ENCODE measurements at places on chromosomes 2 and 18.

DNA sequence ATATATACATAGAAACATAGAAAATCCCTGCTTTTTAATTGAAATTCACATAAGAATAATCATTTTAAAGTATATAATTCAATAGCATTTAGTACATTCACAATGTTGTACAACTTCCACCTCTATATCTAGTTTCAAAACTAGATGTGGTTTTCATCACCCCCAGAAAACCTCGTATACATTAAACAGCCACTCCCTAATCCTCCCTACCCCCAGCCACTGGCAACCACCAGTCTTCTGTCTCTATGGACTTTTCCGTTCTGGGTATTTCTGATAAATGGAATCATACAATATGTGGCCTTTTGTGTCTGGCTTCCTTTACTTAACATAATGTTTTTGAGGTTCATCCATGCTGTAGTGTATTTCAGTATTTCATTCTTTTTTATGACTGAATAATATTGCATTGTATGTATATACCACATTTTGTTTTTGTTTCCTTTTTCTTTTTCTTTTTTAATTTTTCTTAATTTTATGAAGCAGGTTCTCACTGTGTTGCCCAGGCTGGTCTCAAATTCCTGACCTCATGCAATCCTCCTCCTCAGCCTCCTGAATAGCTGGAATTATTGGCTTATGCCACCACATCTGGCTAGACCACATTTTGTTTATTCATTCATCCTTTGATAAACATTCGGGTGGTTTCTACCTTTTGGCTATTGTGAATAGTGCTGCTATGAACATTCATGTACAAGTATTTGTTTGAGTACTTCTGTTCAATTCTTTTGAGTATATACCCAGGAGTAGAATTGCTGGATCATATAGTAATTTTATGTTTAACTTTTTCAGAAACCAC lies 50.6 kb upstream of the RNF152 start:
- DNase-seq, result no peak

DNA sequence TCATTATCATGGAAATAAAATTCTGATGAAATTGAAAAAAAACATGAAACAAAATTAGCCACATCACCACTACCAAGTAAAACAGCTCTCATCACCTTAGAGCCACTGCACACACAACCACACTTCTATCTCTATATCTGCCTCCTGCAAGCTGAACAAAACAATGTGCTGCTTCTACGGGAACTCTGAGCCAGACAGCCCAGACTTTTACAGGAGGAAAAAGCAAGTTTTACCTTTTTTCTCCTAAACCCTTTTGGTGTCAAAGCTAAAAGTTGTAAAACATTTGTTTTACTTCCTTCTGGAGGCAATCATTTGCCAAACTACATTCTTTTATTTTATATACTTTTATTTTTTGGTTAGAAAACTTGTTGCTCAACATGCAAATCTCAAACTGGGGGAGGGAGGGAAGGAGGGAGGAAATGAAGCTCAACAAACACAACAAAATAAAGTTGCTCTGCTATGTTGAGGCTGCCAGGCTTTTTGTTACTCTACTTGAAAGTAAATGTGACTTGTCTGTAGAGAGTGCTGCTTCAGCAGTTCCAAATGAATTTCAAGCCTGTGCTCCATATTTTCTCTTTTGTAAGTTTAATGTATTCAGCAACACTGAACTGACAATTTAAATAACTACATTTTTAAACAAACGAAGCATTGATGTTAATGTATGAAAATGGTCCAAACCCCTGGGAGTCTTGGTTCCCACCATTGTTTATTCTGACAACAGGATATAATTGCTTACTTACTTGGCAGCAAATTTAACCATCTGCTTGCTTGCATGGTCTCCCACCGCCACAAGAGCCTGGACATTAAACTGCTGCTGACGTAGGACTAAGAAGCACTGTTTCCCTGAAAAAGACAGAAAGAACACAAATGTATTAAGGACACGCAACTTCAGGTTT lies 24.5 kb downstream of the DARS1 start:
- no peak for DNase-seq

- no peak for DNase-seq
Observed at GRCh38 chr2:236993286-236993685, 92.4 kb upstream of the COPS8 start.

GRCh38 chr2:28527196-28527595 lies 31.3 kb downstream of the PLB1 start:
- no peak for DNase-seq

DNA sequence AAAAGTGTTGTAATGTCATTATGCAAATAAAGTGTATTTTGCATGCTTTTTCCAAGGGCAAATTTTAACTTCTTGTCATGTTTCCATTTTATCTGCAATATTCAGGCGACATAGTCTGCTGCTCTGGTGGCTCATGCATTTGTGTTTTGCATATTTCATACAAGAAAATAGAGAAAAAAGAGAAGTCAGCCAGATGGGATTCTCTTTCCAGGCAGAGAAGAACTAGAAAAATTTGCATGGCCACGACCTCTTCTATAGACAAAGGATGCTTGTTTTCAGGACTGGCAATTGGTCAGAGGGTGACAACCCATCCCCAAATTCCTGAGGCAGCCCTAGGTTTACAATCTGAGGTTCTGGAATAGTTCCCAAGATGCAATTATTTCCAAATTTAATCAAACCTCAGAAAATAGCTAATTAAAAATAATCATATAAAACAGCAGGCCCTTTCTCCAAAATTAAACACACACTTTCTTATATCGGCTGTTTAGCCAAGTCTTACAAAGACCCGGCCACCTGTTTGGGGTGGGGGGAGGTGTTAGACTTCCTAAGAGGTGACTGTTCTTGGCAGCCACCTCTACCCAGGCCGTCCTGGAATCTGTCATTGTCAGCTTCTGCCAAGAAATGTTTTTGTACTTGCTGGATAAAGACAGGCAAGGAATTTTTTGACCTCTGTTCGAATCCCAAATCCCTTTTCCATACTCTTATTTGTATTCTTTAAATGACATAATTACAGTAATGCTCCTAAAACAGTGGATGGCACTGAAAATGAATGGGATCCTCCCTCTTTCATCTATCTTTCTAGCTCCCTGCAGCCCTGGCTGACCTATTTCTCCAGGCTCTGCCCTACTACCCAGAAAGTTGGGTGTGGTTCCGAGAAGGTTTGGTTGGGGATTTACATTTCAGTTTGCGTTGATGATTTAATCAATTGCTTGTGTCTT lies 20.8 kb upstream of the SOS1 start:
- DNase-seq, result no peak

DNA sequence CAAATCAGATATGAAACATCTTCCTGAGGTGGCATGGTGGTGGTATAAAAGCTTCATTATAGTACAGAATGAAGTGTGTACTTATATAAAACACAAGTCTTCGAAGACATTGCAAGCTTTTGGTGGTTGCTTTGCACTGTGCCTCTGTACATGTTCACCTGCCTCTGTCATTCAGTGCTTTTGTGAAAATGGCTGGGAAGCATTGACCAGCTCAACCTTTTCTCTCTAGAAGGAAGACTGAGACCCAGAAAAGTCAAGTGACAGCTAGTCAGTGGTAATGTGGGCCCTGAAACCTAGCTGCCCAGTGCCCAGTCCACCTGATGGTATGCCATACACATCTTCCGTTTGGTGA lies 12.1 kb downstream of the ITGA6 start:
- DNase-seq, result no peak

DNA sequence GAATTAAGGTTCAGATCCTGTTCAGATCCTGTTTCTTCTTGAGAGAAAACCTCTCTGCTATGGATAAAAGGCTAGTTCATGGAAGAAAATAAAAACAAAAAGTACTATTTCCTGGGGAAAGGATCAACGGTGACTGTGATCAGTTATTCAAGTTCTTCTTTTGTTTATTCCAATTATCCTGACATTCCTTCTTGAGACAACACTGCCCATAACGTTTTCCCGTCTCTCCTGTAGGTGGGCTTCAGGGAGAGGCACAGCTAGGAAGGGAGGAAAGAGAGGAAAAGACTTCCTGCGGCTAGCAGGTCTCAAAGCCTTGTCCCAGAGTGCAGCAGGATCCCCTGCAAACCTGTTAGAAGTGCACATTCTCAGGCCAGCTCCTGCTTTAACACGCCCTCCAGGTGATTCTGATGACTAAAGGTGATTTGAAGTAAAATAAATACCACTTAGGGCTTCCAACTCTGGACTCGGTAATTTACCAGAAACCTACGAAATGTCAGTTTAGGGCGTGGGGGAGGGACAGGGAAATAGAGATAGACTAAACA lies 4.5 kb upstream of the FHL2 start:
- no peak for DNase-seq

- DNase-seq, result no peak
Observed at GRCh38 chr2:48946449-48947048, 191.0 kb upstream of the LHCGR start.

- DNase-seq, result no peak
Observed at GRCh38 chr18:35376393-35376741, 770 bp downstream of the ZNF396 start.

GRCh38 chr2:224360801-224361251 lies 41.1 kb downstream of the FAM124B start:
- no peak for DNase-seq

- DNase-seq, result no peak
Observed at GRCh38 chr2:124079045-124079444, 54.0 kb downstream of the CNTNAP5 start.

DNA sequence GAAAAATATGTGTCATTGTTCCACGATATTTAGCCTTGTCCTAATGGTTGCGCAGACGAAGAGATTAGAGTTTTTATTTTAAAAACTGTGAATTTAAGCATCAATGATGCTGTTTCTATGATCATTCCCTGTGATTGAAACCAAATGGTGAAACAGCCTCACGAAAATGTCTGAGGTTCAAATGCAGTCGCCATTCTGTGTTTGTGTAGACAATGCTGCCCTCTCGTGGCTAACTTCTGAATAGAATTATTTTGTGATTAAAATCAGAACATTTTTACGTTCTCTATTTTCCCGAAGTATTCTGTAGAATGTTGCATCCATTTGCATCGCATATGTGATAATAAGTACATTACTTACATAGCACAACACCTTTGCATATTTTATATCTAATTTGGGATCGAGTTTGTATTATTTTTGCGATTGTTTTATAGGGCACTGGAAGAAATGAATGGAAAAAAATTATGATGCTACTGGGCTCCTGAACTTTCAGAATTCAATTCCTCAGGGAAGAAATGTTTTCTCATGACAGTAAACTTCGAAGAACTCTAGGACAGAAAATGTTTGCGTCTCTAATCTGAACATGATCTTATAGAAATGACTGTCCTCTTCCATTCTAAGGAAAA lies 54.8 kb upstream of the CREB1 start:
- no peak for DNase-seq

DNA sequence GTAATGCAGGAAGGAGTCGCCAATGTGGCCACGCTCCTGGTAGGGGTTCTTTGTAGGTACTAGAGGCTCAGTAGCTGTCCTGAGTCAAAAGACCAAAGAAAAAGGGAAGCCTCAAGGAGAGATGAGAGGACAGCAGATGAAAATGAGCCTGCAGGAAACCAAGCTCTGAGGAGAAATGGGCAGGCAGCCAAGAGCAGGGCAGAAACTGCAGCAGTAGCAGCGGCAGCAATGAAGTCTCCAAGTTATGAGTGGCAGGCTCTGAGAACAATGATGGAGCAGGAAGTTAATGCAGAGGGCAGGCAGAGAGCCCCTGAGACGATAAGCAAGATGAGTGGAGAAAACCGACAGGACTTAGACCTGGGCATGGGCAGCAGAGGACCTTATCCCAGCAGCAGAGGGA lies 48.2 kb upstream of the TMEM200C start:
- no peak for DNase-seq

DNA sequence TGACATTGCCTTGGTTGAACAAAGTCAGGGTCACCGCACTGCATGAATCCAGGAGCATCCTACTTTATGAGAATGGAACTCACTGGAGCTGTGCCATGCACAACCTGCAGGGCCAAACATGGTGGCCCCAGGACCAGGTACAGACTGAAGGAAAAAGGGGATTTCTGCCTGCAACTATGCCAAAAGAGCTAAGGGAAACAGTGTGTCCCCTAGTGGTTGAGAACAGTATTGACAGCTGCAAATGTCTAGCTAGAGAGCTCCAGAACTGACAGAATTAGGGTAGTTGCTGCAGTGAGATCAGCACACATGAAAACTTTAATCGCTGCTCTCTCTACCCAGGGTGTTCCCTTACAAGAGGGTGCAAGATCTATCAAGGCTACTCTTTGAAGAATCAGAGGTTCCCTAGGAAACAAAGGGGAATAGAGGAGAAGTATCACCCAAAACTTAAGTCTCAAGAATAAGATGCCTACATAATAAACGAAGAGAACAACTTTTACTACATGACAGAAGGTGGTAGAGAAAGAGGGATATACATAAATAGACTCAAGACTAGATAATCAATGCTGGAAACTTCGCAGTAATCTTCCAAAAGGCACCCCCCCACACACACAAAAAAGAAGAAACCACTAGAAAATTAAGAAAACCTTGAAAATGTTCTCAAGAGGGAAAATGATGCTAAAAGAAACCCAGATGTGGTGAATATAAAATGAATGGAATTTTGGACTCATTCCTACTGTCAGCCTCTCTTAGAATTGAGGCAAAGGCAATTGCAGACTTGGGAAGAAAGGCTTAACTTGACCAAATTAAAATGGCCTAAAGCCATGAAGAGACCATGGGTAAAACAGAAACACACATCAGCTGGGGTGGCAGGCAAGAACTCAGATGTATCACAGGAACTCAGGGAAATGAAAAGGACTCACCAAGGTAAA lies 43.6 kb upstream of the IHH start:
- no peak for DNase-seq

- DNase-seq, result no peak
Observed at GRCh38 chr2:199572571-199572970, 114.8 kb upstream of the SATB2 start.

DNA sequence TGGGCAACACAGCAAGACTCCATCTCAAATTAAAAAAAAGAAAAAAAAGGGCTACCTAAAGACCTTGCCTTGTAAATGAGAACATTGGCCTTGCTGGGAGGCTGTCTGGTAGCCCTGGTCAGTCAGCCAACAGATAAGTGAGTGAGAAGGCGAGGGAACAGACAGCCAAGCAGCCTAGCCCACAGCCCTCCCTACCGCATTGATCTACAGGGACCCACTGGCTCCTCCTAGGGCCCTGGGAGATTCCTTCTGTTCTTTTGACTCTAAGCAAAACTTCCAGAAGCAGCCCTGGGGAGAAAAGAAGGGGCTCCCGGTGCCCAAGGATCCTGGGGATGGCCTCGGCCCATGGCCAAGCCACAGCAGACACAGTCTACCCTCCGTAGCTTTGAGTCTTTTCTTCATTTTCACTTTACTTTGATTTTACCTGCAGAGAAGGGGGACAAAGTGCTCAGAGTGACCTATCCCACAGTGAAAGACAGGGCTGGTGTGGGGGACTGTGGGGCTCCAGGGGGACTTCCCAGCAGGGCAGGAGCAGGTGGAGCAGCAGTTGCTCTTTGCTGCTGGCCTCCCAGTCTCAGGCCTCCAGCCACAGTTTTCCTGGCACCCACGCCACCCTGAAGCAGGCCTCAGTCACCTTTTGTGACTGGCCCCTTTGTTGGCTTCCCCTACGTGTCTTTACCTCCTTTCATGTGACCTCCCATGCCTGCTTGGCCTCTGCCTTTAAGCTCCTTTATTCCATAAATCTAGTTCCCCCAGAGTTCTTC lies 5.1 kb downstream of the CEP68 start:
- DNase-seq, result no peak

GRCh38 chr2:181178823-181179412 lies 198.5 kb downstream of the UBE2E3 start:
- DNase-seq, result no peak

- DNase-seq, result no peak
Observed at GRCh38 chr2:119136093-119136492, 22.5 kb downstream of the C1QL2 start.

GRCh38 chr18:52531836-52532235 lies 191.8 kb downstream of the DCC start:
- DNase-seq, result no peak
